KBM-7 (cell line): ENCODE measurements at places on chromosomes 3 and 15.

- DNase-seq = no peak
Observed at GRCh38 chr15:26632500-26632899, 140.4 kb downstream of the GABRB3 start.

- DNase-seq = peak; percentile 39
Observed at GRCh38 chr3:15064299-15064834, 748 bp downstream of the MRPS25 start.

GRCh38 chr15:34241376-34242330, 16.8 kb downstream of the EMC4 start:
- DNase-seq = peak; percentile 59

- no peak for DNase-seq
Observed at GRCh38 chr3:187822402-187822801, 77.1 kb upstream of the BCL6 start.

GRCh38 chr15:62369454-62369853, 204.4 kb upstream of the C2CD4B start:
- no peak for DNase-seq

DNA sequence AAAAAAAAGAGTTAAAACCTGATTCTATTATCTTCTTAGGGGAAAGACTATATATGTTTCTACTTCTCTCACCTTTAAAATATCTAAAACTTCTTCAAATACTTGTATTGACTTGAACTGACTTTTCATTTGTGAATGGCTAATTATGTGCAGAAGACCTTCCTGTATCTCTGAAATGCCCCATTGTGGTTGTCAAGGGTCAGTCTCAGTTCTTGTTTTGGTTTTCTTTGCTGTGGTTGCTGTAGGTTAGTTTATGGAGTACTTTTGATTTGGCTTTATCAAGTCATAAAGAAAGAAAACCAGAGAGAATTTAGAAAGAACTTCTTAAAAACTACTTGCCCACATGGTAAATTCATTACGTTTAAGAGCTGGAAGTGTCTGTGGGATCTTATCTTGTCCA, 345.3 kb upstream of the POU1F1 start:
- no peak for DNase-seq

DNA sequence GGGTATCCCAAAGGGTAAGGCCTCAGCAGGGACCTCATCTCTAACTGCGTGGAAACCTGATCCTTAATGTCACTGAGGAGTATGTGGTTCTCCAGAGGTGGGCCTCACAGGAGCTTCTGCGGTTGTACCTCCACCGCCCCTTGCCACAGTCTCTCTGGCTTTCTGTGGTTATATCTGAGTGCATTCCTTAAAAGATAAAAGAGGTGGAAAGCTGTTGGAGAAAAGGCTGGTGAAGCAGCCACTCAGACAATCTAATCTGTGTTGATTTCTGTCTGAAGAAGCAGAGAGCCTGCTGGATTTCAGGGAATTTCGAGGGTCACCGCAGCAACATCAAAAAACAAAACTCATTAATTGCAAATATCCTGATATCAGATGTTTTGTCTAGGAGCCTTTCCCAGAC, 51.4 kb downstream of the SEMA6D start:
- no peak for DNase-seq
